Activated naive CD4-positive, alpha-beta T cell (primary cell): ENCODE measurements at places on chromosomes 6 and 20.

- DNase-seq, result no peak
Observed at GRCh38 chr6:50390416-50390815, 322.9 kb upstream of the TFAP2D start.

DNA sequence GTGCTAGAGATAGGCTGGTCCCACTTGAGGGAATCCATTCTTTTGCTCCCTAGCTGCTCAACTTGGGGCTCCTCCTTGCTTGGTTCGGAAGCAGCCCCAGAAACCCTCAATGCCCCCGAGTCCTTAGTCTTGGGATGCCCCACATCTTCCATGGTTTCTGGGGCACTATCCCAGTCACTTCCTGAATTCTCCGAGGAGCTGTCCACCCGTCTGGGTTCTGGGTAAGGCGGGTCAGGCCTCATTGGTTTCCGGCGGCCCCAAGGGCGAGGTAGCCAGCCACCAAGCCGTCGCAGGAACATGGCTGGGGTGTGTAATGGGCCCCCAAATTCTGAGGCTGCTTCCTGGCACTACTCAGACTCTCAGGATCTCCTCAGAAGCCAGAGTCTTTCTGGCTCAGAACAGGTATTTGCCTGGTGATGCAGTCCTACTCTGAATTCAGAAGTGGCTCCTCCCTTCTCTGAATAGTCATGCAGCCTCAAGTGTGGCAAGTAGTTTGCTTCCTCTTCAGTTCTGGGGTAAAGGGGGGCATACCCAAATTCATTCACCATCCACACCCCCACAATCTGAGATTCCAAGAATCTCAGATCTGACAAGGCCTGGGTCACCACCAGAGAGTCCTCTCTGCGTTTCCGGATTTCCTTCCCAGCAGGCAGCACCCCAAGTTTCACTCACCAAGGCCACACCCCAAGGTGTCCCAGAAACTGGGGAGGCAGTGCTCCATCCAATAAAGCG, 763 bp downstream of the C6orf47 start:
- no peak for DNase-seq

GRCh38 chr20:22688485-22688884, 104.1 kb upstream of the FOXA2 start:
- DNase-seq, result no peak

- DNase-seq, result no peak
Observed at GRCh38 chr6:63750400-63750799, 114.8 kb downstream of the PHF3 start.

DNA sequence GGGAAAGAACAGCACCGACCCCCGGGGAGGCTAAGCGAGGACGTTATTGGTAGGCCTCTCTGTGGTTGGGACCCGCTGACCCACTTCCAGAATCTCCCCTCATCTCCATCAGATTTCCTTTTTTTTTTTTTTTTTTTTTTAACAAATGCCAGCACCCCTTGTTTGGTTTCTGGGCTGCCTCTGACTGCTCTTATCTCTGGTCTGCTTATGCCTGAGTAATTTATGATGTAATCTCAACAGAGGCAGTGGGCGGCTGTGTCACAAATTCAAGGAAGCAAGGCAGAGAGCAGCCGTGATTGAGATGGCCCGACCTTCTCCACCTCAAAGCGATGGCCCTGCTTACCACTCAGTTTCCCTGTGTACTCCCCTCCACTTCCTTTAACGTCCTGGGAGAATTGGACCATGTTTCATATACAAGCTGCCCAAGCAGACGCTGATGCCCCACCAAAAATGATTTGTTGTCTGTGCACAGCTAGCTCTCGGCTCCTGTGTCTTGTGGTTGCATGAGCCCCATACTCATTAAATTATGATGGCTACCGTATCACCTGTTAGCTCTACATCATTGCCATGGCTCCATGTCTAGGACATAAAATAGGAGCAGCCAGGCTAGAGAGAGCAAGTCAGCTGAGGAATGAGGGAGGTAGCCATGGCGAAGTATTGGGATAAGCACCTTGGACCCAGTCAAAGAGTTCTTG, 98.1 kb downstream of the ZNF217 start:
- no peak for DNase-seq
